IgD-negative memory B cell (primary cell): ENCODE measurements at places on chromosomes 2 and 18. TPM values are rescaled to one million over a fixed set of nuclear protein-coding genes. Genes with fewer than 3 reads are reported as not detected.

The SCYGR1 gene
- not detected for polyA plus RNA-seq

The SELENOI gene
- polyA plus RNA-seq: 2.6 TPM

The CYP1B1 gene
- polyA plus RNA-seq: 0.20 TPM

The HOXD10 gene
- polyA plus RNA-seq: not detected

The AQP12A gene
- not detected for polyA plus RNA-seq

The ERMN gene
- polyA plus RNA-seq: 0.08 TPM

The SPR gene
- polyA plus RNA-seq: not detected

The G6PC2 gene
- polyA plus RNA-seq: not detected

The ZNF804A gene
- 4.5 TPM for polyA plus RNA-seq

The C2orf66 gene
- not detected for polyA plus RNA-seq

The IL37 gene
- polyA plus RNA-seq: not detected

The EPAS1 gene
- not detected for polyA plus RNA-seq

The LIPG gene
- not detected for polyA plus RNA-seq

The EPC2 gene
- 2.9 TPM for polyA plus RNA-seq

The ZNF521 gene
- not detected for polyA plus RNA-seq

The HOXD9 gene
- not detected for polyA plus RNA-seq

The BBS5 gene
- 0.24 TPM for polyA plus RNA-seq
